Hematopoietic multipotent progenitor cell treated with erythropoietin and hydrocortisone succinate and interleukin-3 and kit ligand, for 6 days (in vitro differentiated cells): ENCODE measurements at places on chromosomes 12 and 14.
A peak's percentile ranks its signal among the peaks of the same experiment; 100 is the strongest.

DNA sequence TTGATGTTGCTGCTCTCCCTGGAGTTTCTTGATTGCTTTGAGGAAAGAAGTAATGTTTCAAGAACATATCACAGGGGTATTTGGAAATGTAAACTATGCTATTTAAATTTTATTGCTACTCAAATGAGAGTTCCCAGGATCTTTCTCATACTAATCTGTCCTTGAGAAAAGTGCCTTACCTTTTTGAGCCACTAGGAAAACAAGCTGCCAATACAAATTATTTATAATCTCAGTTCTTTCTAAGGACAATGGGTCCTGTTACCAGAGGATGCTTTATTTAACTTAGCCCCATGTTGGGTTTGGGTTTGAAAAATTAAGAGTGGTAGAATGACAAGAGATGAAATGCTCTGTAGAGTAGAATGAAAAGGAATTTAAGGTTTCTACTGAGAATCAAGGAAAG, 258.2 kb upstream of the PRKD1 start:
- DNase-seq = no peak

GRCh38 chr14:93941293-93941910, 14.3 kb downstream of the FAM181A start:
- no peak for DNase-seq

DNA sequence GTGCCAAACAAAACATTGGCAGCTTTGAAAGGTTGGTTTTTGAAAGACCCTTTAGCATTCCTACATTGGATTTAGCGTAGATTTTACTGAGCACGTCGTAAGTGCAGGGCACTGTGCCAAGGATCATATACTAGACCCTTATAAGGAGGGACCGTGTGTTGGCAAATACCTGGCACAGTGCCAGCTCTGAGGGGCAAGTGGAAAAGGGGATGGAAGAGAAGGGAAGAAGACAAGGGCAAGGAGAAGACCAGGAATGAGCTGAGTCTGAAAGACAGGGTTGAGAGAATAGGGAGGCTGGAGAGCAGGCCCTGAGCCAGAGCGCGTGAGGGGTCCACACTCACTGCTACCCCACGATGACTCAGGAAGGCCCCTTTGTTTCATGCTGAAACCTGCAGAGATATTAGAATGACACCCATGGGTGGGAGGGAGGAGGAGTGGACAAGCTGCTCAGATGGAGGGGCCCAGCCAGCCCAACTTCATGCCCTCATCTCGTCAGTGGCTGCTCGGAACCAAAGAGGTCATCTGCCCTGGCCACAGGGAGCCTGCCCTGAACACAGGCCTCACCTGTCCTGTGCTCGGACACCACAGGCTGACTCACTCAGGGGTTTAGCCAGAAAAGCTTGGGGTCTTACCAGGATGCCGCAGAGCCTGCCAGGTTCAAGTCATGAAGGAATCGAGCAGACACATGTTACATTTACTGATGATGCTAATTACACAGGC, 25.0 kb downstream of the RAB35 start:
- no peak for DNase-seq

- DNase-seq = no peak
These were observed 1.2 kb downstream of the LMO3 start for GRCh38 chr12:16604596-16605252.

- DNase-seq = no peak
These were observed 94.9 kb downstream of the DAAM1 start for GRCh38 chr14:59283361-59283760.

- no peak for DNase-seq
These were observed 5.2 kb downstream of the DCN start for GRCh38 chr12:91177381-91177780.

DNA sequence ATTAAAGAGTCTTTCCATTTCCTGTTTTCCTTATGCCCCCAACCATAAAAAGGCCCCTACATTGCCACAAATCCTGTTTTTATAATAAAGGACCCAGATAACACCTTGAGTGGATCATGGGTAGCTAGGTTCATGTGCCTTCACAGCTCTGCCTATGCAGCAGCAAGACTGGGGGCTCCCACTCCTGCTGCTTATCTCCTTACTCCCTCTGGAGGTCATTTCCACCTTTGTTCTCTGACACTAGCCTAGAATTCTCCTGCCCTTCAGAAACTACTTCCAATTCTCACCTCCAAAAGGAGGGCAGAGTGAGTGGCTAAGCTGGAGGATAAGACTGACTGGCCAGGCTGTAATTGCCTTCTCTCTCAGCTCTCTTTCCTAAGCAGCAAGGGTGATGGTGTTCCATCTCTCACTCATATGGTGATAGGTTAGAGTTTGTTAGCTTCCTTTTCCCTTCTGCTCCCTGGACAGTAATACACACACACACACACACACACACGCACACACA, 20.0 kb upstream of the STAC3 start:
- DNase-seq = peak; percentile 38

- no peak for DNase-seq
These were observed 345.6 kb downstream of the APAF1 start for GRCh38 chr12:98990648-98991047.

- no peak for DNase-seq
These were observed 6.0 kb downstream of the CKB start for GRCh38 chr14:103516426-103517173.

DNA sequence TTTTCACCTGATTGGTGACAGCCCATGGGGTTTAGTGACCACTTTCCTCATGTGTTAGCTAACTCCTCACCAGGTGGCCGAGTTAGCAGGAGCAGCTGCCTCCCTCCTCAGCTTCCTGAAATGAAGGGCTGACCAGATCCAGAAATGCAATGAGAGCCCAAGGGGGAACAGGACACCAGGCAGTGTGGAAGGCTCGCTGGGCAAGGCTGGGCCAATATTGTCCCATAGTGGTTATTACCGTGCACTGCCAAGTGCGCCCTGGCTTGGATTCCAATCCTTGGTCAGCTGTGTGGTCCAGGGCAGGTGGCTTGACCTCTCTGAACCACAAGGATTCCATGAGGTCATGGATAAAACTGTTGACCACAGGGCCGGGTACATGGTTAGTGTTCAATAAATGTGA, 3.6 kb upstream of the HSPB8 start:
- no peak for DNase-seq

DNA sequence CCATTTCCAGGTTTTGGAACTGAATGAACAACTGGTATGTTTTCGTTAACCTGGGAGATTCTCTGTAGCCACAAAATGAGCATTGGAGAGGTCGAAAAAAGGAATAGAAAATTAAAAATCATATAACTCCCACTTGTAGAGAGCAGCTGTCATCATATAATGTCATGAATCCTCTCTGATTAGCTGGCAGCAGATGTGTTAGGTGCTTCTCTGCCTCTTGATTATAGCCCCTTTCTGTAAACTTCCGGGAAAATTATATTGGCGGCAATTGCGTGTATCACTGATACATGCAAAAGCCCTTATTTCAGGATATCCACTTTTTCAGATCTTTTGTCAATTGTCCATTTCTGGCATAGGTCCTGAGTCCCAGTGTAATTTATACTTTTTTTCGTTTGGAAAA, 31.7 kb downstream of the FGD4 start:
- DNase-seq = no peak

GRCh38 chr14:83467811-83468210, 1934.2 kb upstream of the SEL1L start:
- DNase-seq = peak; percentile 1

DNA sequence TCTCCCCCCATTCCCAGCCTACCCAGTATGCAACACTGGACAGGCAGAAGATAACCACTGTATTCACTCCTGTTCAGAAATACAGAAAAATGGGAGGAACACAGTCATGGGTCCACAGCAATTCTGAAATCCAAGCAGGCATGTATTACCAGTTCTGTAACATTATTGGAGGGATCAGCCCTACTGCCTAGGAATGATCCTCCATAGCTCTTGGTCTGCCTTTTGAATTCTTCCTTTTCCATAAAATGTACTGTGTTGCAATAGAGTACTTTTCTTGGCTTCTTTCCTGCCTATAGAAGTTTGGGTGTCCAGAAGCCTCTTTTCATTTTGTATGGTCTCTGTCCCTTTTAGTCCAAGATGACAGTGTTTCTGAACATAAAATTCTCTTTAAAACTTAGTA, 46.5 kb downstream of the SPATS2 start:
- DNase-seq = no peak

- DNase-seq = no peak
These were observed 169.3 kb upstream of the PRICKLE1 start for GRCh38 chr12:42758806-42759205.
